ENCODE measurements at places on chromosomes 4 and X.

GRCh38 chr4:166422475-166422874, 549.4 kb downstream of the TLL1 start:
- no peak for DNase-seq

GRCh38 chr4:38442073-38442788, 221.8 kb upstream of the KLF3 start:
- no peak for DNase-seq

- no peak for DNase-seq
These were observed 4.5 kb upstream of the ZNF732 start for GRCh38 chr4:309807-310206.

DNA sequence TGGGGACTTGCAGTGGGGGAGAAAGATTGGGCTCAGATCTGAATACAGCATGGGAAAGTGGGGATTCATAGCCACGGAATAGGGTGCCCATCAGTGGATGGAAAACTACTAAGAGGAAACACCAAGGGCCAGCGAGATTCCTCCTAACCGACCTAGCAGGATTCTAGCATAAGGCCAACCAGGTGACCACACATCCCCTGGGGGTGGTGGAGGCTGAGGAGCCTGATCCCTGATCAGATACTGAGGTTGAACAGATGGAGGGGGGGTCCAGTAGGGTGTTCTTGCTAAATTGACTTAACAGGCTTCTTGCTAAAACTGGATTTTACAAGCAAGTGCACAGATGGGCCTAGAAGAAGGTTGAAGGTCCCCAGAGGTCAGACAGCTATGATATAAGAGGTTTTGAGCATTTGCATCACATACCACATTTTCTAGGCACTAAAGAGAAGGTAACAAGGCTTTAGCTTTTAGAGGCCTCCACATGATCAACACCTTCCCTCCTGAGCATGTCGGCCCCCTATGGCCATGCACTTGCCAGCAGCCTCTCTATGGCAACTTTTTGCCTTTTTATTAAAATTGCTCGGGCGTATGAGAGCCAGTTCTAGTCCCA, 69.1 kb upstream of the PUDP start:
- DNase-seq, result no peak

GRCh38 chrX:136523770-136524169, 8.2 kb upstream of the VGLL1 start:
- no peak for DNase-seq

GRCh38 chrX:10922159-10922558, 189.0 kb upstream of the HCCS start:
- DNase-seq, result no peak

GRCh38 chr4:71648448-71648847, 135.4 kb downstream of the GC start:
- DNase-seq, result no peak

DNA sequence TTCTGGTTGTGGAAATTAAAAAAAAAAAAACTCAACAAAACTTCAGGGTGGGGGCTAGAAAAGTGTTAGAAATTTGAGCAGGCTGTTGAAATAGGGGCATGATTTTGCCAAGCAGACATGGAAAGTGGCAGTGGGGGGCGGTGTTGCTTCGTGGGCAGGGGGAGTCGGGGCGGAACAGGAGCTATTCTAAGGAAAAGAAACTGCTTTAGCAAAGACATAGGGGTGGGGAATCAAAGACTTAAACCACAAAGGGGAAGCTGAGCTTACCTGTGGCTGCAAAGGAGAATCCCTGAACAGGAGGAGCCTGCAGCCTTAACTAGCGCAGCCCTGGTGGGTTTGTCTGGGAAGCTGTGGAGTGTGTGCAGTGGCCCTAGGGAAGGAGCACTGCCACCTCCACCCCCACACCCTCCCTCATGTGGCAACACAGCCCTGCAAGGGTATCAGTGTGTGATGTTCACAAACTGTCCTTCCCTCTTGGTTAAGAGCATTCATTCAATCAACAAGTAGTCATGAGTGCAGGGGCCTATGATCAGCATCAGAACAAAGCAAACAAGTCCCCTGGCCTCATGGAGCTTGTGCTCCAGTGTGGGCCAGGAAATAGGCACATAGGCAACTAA, 20.5 kb downstream of the SEL1L3 start:
- DNase-seq, result no peak

- no peak for DNase-seq
These were observed 36.3 kb downstream of the RLIM start for GRCh38 chrX:74578137-74578536.

- DNase-seq, result no peak
These were observed 43.9 kb downstream of the ANAPC4 start for GRCh38 chr4:25420931-25421330.

GRCh38 chrX:9369802-9370291, 95.0 kb upstream of the TBL1X start:
- no peak for DNase-seq

- no peak for DNase-seq
These were observed 60.8 kb upstream of the TBC1D9 start for GRCh38 chr4:140816806-140817510.

GRCh38 chr4:83268491-83268890, 16.1 kb downstream of the COQ2 start:
- no peak for DNase-seq

DNA sequence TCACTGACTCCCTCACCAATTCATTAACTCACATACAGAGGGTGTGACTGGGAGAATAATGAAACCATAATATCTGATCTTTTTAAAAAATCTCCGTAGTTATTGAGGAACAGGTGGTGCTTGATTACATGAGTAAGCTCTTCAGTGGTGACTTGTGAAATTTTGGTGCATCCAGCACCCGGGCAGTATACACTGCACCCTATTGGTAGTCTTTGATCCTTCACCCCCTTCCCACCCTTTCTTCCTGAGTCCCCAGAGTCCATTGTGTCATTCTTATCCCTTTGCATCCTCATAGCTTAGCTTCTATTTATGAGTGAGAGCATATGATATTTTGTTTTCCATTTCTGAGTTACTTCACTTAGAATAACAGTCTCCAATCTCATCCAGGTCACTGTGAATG, 1143.8 kb downstream of the PCDH19 start:
- no peak for DNase-seq

DNA sequence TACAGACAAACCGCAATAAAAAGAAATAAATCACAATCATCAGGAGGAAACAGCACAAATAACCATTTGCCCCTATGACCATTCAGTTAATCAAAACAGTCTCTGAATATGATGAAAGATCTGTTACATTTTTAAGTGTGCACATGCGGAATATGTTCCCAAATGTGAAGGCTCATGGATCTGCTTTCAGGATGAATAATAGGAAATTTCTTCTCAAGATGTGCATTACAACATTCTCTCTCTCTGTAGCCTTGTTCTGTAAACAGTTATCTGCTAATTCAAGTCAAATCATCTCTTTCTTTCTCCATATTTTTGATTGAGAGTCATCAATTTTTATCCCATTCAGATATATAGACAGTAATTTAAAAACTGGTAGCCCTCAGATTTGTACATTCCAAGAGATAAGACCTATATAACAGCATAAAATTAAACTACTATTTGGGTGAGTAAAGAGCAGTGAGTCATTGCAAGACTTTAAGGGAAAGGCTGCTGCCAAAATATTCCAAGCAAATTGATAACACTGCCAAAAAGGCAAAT, 433.9 kb upstream of the ATOH1 start:
- DNase-seq, result no peak

- DNase-seq, result no peak
These were observed 354.1 kb upstream of the DIPK2B start for GRCh38 chrX:45554736-45555135.

DNA sequence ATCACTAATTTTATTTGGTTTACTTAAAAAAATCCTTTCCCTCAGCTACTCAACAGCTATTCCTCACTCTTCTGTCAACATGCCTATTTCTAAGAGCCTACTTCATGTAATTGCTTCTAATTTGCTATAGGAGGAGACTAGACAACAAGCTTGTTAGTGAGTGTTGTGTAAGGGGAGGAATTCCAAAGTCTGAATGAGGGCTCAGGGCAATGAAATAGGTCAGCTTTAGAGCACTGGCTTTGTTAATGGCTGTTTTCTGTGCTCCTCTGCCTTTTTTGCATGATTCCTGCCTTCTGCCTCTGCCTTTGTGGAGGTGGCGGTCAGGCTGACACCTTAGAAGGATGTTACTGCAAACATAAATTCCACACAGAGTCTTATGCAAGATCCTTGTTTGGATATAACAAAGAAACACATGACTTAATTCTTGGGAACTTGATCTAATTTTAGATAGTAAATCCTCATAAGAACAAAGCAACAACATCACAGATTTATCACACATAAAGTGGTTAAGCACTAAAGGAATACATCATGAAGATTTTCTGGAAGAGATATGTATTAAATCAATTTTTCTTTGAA, 15.0 kb upstream of the PAGE1 start:
- no peak for DNase-seq

DNA sequence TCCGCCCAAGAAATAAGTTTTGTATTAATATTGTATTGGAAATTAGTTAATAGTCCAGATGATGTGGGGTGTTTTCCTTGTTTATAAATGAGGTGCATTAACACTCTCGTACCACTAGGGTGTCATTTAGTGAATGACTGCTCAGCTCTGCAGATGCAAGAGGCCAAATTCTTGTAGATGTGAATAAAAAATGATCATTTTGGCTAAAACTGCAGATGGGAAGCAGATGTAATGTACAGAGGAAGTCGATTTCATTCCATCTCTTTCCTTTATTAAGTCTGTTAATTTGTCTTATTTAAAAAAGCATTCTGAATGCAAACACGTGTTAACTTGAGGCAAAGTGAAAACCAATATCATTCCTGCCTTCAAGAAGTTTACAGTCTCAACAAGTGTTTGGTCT, 108.1 kb downstream of the DHX15 start:
- no peak for DNase-seq

GRCh38 chr4:47840291-47840690, 2.4 kb upstream of the CORIN start:
- DNase-seq, result no peak

GRCh38 chrX:133970076-133970475, 15.3 kb downstream of the GPC3 start:
- no peak for DNase-seq
